Stimulated activated naive B cell treated with anti-CD40 and anti-IgM and Interleukin-4, amounts not matched to agents 10 μg/mL and 1 μg/mL and 100 μg/mL, for 72 hours (primary cell): ENCODE measurements at places on chromosomes 5 and 9.

DNA sequence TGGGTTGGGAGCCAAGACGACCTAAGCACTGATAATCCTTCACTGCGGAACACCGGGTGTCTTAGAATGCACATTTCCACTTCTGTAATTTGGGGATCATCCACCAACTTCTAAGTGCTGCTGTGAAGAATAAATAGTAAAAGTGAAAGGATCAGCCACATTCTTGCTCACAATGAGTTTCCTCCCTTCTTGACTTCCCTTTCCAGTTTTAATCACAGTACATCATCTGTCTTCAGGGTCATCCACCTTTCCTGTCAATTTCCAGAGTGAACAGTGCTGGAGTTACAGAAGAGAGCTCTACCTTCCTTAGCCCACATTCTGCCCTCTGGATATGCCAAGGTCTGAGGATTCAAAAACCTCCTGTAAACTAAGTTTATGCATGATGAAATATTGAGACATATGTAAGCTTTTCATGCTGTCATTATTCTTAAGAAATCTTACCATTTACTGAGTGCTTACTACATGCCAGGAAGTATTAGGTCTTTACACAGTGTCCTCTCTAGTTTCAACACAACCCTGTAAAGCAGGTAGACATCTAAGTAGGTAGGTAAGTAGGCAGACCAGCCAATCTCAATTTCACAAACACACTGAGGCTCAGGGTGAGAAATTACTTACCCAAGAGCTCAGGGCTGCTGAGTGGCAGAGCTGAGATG, 105.2 kb downstream of the CDK5RAP2 start:
- no peak for DNase-seq

DNA sequence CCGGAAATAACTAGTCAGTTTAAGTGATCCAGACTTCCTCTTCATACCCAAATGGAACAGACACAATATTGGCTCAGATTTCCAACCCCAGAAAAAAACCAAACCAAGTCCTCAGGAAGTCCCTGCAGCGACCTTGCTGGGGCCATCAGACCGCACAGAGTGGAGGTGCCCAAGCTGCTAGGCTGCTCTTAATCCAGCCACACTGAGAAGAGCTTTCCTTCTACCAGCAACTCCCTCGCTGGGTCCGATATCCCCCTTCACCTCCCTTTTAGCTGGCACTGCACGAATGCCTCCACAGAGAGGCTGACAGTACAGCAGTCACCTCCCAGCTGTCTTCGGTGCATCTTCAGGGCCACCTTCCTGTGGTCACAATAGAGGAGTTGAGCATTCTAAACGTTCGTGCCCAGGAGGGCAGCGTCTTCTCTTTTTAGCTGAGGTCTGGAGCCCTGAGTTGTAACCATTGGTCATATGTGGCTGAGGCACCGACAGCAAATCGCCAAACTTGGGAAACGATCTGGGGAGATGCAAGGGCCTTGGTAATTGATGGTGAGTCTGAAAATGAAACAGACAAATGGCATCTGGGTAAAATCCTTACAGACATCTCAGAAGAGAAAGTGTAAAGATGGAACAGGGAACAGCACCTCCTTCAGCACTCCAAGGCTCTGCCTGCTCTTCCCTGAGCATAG, 5.7 kb downstream of the NAIF1 start:
- DNase-seq: no peak

DNA sequence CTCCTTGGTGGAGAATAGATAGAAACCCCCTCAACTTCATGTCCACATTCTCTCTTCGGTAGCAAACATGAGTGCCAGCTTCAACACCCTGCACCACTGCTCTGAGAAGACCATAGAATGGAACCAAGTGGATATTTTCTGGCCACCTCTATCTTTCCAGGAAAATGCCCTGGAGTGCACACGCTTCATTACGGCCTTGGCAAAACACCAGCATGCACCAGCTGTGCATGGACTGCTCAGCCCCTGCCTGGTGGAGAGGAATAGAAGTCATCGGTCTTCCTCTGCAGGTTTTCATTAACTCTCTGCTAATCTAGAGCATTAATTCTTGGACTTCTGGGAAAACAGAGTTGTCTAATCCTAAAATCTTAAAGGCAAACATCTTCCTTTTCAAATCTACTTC, 211.6 kb upstream of the TMEM161B start:
- no peak for DNase-seq

- no peak for DNase-seq
These were observed 47.7 kb downstream of the CNTRL start for GRCh38 chr9:121122246-121123032.

DNA sequence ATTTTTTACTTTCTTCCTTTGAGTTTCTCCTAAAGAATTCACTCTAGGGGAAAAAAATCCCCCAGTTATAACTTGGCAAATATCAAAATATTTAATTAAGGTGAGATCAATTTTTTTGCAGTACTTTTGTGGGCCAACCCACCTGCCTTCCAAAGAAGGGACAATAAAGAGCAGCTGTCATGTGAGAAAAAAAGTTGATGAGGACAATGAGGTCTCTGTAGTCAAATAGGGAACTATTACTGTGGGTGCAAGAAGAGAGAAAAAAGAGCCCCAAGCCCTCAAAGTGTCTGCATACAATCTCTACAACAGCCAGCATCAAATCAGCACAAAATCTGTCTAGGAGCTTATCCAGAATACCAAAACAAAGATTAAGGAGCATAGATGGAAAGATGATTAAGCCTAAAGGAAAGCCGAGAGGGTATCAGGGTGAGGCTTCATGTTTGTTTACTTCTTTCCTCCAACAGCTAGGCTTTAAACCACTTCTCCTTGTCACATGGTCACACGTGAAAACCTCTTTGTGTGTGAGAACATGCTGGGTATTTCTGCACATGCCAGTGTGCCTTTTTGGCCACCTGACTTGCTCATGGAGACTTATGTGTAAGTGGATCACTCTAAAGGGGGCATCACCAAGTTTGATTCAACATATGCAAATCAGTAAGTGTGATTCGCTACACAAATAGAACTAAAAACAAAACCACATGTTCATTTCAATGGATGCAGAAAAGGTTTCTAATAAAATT, 19.2 kb upstream of the FYB1 start:
- DNase-seq: no peak

GRCh38 chr5:153619771-153620170, 129.3 kb downstream of the GRIA1 start:
- DNase-seq: no peak

DNA sequence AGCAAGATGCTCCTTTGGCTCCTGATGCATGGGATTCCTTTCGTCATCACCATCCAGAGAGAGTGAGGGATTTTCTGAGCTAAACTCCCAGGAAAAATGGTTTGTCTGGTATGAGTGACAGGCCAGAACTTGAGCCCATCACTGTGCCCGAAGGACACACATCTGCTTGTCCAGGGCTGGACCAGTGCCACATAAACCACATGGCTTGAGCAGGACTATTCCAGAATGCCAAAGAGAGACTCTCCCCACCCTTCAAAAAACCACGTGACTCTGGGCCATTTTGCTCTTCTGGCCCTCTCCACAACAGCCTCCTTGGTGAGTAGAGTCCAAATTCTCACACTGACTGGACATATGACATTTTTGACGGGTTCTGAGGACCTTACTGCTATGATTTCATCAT, 46.4 kb upstream of the SHC3 start:
- no peak for DNase-seq

DNA sequence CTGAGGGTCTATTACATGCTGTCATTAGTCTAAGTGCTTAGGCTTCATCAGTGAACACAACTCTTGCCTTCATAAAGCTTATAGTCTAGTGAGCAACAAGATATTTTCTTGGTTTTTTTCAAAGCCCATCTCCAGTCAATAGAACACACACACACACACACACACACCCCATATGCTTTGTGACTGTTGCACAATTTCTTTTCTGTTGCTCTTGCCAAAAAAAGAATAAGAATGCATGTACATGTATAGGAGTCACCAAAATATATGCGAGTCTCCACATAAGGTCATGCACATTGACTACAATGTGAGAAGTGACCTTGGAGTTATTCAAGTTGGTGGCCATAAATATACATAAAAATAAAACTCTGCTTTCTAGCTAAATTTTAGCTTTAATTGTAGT, 351.5 kb upstream of the TLE4 start:
- DNase-seq: no peak

DNA sequence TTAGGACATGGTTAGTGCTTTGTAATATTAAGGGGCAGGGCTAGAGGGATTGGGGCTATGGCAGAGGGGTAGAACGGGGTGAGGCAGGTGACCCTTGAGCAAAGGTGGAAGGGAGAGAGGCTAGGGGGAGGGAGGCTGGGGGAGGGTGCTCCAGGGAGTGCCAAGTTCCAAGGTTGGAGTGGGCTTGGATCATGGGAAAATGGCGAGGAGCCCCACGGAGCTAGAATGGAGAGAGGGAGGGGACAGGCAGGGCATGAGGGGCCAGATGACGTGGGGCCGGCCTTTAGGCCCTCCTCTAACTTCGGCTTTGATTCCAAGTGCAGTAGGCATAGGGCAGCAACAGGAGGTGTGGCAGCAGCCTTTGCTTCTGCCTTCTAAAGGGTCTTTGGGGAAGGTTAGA, 171.8 kb upstream of the PANK3 start:
- DNase-seq: no peak

DNA sequence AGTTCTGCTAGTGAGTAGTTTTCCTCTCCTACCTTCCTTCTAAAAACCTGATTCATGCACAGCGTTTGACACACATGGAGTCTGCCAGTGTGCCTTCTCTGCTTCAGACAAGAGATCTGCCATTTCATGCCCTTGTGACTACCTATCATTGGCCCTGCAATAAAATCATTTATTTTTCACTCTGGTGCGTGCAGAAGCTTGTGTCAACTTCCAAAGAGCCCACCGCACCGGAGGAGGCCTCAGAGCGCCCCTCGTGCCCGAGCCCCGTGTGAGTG, 13.7 kb downstream of the HNRNPH1 start:
- DNase-seq: no peak

- DNase-seq: no peak
These were observed 20.9 kb downstream of the KLHL3 start for GRCh38 chr5:137714946-137715345.

GRCh38 chr9:109483744-109484429, 14.2 kb downstream of the PTPN3 start:
- no peak for DNase-seq

GRCh38 chr9:73541923-73542322, 390.3 kb downstream of the ANXA1 start:
- DNase-seq: no peak

- no peak for DNase-seq
These were observed 4.8 kb downstream of the GAS1 start for GRCh38 chr9:86942281-86943200.

DNA sequence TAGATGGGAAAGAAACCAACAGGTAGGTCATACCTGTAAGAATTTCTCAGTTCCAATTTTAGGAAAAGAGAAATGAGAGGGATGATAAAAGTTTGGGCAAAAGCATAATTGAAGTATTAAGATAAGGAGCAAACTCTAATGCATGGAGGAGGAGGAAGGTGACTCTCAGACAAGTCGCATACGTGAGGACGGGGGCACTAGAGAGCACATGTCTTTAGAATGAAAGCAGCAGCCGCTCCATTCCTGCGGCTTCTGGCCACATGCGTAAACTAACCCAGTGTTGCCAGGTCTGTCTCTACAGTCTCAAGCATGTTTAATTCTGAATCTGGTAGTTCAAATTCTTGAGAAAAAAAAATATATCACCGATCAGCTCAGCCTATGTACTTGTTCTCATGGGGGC, 371.5 kb upstream of the SLC30A5 start:
- no peak for DNase-seq

DNA sequence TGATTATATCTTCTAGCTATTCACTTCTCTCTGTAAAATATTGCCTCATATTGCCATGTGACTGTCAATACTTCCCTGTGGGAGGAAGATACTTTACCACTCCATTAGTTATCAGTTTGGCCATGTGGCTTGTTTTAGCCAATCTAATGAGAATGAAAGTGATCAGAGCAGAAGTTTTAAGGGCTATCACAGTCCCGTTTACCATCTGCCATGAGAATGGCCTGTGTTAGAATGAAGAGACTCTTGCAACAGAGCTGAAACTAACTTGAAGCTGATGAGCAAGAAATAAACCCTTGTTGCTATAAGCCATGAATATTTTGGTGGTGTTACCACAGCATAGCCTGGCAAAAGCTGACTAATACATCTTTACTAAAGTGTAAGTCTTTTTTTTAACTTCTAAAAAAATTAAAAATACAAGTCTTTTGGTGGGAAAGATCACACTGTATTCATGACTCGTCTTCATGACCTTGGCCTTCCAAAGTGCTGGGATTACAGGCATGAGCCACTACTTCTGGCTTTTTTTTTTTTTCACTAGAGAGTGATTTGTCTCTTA, 68.0 kb upstream of the CTNNA1 start:
- DNase-seq: no peak
